ENCODE measurements at places on chromosomes 5 and 9. TPM values are rescaled to one million over a fixed set of nuclear protein-coding genes. Genes with fewer than 3 reads are reported as not detected.

The KIF12 gene
- polyA plus RNA-seq, result 0.56 TPM

The CDKN2AIPNL gene
- polyA plus RNA-seq, result 29.3 TPM

The ASPN gene
- 5.6 TPM for polyA plus RNA-seq

The AGXT2 gene
- not detected for polyA plus RNA-seq

The ASB6 gene
- 30.6 TPM for polyA plus RNA-seq

Measured in adrenal gland (tissue), 19 donors.